ENCODE measurements at places on chromosomes 11 and 22. TPM values are rescaled to one million over a fixed set of nuclear protein-coding genes. Genes with fewer than 3 reads are reported as not detected.
A peak's percentile ranks its signal among the peaks of the same experiment; 100 is the strongest.

DNA sequence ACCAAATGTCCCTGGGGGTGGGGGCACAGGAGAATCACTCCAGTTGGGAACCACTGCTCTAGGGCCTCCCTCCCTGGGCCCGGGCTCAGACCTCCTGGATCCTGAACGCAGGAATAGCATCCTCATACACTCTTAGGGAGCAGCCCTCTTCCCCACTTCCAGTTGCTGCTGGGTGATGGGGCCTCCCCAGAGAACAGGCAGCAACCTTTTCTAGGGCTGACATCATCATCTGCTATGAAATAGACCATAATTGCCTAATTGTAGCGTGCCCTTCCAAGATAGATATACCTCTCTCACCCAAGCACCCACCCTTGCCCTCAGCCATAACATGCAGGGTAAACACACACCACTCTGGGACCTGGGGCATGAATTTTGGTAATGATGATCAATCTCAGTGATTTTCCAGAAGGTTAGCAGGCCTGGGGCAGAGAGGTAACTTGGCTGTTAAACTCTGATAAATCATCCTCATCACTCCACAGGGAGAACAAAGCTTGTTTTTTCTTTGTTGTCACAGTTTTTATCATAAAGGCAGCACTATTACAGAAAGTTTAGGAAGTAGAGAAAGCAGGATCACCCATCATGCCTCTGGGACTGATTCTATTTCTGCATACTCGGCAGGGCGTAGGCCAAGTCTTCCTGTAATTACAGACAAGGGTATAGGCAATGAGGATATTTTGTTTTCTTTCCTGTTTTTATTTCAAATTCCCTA, 88.3 kb upstream of the PRDM11 start:
- DNase-seq, result no peak

DNA sequence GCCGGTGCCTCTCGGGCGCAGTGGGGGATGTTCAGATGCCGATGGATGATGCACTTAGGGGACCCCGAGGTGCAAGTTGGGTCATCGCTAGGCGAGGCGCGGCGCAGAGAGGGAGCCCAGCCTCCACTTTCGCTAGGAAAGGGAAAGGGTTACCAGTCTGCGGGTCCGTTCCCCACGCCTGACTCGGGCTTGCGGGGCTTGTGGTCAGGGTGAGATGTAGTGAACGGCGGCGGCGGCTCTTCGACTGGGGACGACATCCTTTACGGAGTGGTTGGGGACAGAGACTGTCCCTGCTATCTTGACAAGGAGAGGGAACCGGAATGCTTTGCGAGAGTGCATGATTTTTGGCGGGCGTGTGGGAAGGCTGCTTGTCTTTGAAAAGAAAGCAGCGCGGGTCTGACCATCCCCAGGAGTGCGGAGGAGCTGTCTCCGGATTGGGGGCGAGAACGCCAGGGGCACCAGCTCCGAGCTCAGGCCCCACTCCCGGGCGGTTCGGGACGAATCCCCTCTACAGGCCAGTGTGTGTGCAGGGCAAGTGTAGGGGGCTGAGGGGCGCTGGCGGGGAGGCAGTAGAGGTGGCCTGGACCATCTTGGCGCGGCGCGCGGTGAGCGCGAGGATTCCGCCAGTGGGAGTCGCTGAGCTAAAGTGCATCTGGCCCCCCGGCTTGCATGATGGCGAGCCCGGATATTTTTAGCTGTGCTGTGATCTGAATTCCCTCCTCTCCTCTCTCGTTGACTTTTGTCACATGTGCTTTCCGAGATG, 1.1 kb downstream of the FAT3 start:
- DNase-seq, result no peak

GRCh38 chr11:9757809-9758636, 94.1 kb downstream of the SWAP70 start:
- DNase-seq, result peak; percentile 94

- DNase-seq, result no peak
These were observed 13.5 kb upstream of the SORL1-AS1 start for GRCh38 chr11:121466063-121466794.

GRCh38 chr11:71204748-71205664, 47.4 kb downstream of the SHANK2 start:
- DNase-seq, result peak; percentile 55

MS4A12 gene
- not detected for total RNA-seq
